Stimulated activated CD8-positive, alpha-beta memory T cell treated with anti-CD3 and anti-CD28 coated beads, Interleukin-4, amount 100 ng/mL, for 1 hour (primary cell): ENCODE measurements at places on chromosomes 2 and 18.

DNA sequence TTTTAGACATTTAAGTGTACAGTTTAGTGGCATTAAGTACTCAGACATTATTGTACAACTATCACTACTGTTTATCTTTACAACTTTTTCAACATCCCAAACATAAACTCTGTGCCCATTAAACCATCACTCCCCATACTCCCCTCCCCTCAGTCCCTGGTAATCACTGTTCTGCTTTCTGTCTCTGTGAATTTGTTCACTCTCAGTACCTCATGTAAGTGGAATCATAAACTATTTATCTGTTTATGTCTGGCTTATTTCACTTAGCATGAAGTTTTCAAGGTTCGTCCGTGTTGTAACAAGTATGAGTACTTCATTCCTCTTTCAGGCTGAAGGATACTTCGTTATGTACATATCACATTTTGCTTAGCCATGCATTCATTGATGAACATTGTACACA, 9.8 kb upstream of the RUFY4 start:
- no peak for DNase-seq

DNA sequence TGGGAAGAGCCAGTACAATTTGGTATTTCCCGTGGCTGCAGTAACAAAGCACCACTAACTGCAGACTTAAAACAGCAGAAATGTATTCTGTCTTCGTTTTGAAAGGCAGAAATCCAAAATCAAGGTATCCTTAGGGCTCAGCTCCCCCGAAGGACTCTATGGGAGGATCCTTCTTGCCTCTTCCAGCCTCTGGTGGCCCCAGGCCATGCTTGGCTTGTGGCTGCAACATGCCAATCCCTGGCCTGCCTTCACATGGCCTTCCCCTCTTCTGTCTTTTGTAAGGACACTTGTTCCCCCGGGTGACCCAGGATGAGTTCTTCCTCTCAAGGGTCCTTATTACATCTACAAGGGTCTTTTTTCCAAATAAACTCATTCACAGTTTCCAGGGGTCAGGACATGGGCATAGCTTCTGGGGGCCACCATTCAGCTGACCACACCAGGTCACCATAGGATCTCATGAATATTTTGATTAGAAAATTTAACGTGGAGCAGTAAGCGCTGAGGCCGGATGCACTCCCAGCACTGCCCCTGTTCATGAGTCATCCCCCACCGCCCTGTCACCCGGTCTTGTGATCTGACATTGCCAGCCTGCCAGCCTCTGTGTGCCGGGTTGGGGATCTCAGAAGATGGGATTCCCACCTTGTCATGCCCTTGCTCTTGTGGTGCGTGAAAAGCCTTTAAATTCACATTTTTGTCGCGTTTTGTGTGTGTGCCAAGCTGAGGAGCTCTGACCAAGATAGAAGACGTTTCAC, 61.2 kb upstream of the B3GNT7 start:
- no peak for DNase-seq

GRCh38 chr2:70463997-70464396, 89.6 kb downstream of the TGFA start:
- no peak for DNase-seq

DNA sequence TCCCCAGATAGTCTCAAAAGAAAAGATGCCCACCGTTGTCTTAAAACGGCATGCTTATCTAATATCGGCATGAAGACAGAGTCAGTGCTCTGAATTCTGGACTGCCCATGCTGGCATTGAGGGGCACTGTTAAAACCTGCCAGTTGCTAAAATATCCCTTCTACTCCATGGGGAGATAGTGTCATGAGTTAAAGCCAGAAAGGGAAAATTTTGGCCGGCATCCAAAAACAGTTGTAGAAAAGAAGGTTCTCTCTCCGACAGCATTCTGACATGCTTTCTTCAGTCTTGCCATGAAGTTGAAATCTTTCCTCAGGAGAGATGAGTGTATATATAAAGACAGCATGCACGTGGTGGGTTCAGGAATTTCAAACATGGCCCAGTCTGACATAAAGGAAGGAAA, 401.3 kb upstream of the PIK3C3 start:
- no peak for DNase-seq

GRCh38 chr18:39799006-39799405, 2156.0 kb upstream of the PIK3C3 start:
- no peak for DNase-seq

GRCh38 chr2:239873656-239874635, 151.2 kb downstream of the NDUFA10 start:
- no peak for DNase-seq

- DNase-seq = no peak
Measured at GRCh38 chr2:223724861-223725260, 112.5 kb downstream of the AP1S3 start.

GRCh38 chr2:127143841-127144782, 37.2 kb upstream of the BIN1 start:
- DNase-seq = no peak

DNA sequence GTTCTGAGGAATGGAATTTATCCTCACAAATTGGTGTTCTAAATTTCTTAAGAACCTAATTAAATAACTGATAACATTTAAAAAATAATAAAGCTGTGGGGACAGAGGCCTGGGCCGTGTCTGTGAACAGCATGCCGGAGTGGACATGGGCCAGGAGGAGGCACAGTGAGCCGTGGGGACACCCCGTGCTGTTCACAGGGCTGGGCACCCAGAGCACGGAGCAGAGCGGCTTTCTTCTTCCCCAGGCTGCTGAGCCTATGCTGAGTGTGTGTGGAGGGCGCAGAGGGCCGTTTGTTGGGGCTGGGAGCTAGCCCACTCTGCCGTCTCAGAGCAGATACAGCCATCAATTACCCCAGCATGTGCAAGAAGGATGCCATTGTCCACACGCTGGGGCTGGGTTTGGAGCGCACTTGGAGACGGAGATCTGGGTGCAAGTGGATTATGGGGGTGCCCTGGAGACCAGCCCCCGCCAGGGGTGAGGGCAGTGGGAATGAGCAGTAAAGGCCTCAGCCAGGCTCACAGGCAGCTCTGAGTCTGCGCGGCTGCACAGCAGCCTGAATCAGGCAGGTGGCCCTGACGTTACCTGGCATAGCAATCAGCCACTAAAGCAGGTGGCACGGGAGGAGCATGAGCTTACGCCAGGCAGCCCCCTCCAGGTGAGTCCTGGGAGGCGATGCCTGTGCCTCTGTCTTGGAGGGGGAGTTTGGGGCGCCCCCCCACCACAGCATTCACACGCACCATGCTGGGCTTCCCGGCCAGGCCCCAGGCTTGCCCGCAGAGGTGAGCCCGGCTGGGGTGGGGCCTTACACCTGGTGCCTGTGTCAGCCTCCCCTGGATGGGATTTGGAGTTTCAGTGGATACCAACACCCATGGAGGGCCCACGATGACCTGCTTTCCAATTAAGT, 52.1 kb upstream of the SLC66A3 start:
- no peak for DNase-seq

DNA sequence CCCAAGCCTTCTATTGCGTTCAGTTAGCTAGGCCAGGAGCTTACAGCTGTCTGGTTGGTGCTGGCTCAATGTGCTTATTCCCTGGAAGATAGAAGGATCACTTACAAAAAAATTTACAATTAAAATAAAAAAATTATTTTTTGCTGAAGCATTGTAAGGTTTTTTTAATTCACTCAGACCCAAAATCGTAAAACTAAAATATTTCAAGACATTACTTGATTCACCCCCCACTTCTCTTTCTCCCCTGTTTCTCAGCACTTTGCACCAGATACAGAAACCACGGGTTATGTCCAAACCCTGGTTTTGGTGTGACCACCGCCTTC, 911 bp upstream of the PTPRM start:
- no peak for DNase-seq

DNA sequence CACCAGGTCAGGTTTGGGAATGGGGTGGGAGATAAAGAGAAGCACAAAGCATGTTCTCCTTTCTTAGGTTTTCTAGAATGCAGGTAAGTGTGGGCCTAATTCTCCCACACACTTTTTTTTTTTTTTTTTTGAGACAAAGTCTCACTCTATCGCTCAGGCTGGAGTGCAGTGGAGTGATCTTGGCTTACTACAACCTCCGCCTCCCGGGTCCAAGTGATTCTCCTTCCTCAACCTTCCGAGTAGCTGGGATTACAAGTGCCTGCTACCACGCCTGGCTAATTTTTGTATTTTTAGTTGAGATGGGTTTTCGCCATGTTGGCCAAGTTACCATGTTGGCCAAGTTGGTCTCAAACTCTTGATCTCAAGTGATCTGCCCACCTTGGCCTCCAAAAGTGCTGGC, 26.3 kb downstream of the LIPG start:
- no peak for DNase-seq

- no peak for DNase-seq
Measured at GRCh38 chr18:56509656-56510055, 128.7 kb downstream of the TXNL1 start.

GRCh38 chr2:160223560-160223959, 23.5 kb upstream of the ITGB6 start:
- no peak for DNase-seq

- DNase-seq = no peak
Measured at GRCh38 chr18:24561369-24561965, 101.0 kb downstream of the HRH4 start.

- DNase-seq = no peak
Measured at GRCh38 chr2:39530411-39530866, 93.4 kb upstream of the MAP4K3 start.

GRCh38 chr2:59630789-59631188, 922.7 kb downstream of the BCL11A start:
- no peak for DNase-seq

- DNase-seq = no peak
Measured at GRCh38 chr2:68771211-68771751, 36.7 kb downstream of the ARHGAP25 start.
